ENCODE measurements at places on chromosomes 5 and 9. TPM values are rescaled to one million over a fixed set of nuclear protein-coding genes. Genes with fewer than 3 reads are reported as not detected.

Gene PCDHAC2
- not detected for total RNA-seq

Gene ADRA1B
- total RNA-seq, result not detected

Gene SLC6A18
- not detected for total RNA-seq

Gene RIGI
- 29.6 TPM for total RNA-seq

Gene CAMK2A
- total RNA-seq, result not detected

Gene SHC3
- 0.02 TPM for total RNA-seq

GRCh38 chr5:79811081-79811480 is 121.4 kb downstream of the CMYA5 start:
- no peak for DNase-seq

- no peak for DNase-seq
Observed at GRCh38 chr5:39762761-39763160, 338.0 kb upstream of the DAB2 start.

- no peak for DNase-seq
Observed at GRCh38 chr9:99509065-99509745, 287.1 kb downstream of the SEC61B start.

DNA sequence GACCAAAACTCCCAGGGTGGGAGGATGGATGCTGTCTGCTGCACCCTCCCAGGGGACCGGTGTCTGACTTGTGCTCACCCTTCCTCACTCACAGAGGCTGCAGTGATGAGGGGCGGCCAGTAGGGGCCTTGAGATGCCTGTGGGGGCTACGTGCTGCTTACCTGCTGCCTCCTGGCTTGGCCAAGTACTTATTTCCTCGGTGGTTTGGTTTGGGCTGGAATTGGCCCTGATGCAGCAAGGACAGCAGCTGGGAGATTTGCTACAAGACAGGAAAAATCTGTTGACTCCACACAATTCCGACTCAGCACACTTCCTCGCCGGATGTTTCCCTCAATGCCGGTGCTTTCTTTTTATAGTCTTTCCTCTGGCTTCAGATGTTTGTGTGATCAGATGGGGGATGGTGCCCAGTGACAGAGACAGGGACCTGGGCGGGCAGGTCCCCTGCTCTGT is 6.6 kb downstream of the PCDH12 start:
- no peak for DNase-seq

DNA sequence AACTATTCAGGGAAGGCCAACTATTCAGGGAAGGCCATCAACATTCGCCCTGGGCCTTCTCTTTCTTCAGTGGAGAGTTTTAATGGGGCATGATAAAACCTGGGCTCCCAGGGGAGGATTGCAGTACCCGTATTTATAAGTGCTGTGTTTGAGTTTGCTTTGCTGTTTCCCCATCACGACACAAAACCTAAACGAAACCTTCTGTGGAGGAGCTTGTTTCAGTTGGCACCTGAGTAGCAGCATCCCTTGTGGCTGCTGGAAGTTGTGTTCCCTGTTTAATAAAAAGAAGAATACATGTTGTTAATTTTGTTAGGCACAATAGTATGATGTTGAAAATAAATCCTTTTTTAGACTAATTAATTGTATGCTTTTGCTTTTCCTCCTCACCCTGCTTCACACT is 8.3 kb downstream of the WDR31 start:
- no peak for DNase-seq

Data from naive thymus-derived CD4-positive, alpha-beta T cell (primary cell).